ENCODE measurements at places on chromosomes 1 and 21. TPM values are rescaled to one million over a fixed set of nuclear protein-coding genes. Genes with fewer than 3 reads are reported as not detected.
A peak's percentile ranks its signal among the peaks of the same experiment; 100 is the strongest.

ELAVL4 gene
- polyA plus RNA-seq, result 0.16 TPM

C1orf115 gene
- 10.7 TPM for polyA plus RNA-seq

DNA sequence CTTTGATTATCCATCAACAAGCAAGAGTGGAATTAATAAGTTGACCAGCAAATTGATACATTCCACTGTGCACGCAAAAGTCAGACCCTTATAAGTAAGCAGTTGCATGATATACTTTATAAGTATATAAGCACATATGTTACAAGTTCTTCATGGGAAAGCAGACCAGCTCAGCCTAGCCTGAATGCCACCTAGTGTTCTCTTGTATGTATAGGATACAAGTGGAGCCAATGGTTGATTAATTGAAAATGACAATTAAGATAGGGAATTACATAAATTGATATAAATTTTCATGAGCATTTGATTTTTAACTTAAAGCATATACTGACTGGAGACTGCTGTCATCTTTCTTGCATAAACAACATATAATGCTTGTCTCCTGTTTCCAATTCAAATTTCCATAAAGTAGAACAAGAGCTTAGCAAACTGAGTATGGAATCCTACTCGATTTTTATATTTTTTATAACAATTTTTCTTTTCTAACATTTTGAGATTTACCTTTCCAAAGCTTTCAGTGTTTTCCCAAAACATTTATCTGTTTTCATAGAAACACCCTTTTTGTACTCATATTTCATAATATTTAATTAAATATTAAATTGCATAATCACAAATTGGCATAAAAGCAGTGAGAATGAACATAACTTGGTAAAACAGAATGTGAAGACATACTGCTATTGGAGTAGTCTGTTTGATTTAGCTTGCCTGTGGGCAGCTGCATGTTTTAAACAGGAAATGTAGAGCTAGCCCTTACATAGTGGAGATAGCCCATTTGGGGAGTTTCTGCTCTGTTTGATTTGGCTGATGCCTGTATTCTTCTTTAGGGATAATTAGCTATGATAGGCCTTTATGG lies 62.8 kb downstream of the MAGI3 start:
- DNase-seq, result no peak

- no peak for DNase-seq
Observed at GRCh38 chr1:156896490-156897033, 3.0 kb downstream of the PEAR1 start.

ENAH gene
- 162 TPM for polyA plus RNA-seq

DNA sequence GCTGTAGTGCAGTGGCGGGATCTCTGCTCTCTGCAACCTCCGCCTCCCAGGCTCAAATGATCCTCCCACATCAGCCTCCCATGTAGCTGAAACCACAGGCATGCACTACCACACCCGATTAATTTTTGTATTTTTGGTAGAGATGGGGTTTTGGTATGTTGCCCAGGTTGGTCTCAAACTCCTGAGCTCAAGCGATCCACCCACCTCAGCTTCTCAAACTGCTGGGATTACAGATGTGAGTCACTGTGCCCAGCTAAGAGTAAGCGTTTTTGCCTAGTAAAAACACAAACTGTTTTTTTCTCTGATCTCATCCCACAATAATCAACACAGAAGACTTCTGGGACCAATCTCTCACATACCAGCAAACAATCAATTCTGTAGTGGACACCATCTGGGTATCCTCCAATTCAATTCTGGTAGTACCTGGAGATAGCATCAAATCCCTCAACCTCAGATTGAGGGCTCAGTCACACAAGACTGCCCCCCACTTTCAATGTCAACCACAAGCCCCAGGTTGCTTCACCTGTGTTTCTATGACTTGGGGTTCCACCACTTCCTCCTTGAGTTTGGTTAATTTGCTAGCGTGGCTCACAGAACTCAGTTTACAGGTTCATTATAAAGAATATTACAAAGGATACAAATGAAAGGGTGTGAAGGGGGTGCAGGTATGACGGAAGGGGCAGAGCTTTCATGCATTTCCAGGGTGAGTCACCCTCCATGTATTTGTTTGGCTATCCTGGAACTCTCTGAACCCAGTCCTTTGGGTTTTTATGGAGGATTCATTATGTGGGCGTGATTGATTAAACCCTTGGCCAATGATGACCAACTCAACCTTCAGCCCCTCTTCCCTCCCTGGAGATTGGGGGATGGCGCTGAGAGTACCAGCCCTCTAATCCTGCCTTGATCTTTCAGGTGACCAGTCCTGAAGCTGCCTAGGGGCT lies 40.0 kb upstream of the RHOU start:
- no peak for DNase-seq

VPS45 gene
- polyA plus RNA-seq, result 50.7 TPM

DNA sequence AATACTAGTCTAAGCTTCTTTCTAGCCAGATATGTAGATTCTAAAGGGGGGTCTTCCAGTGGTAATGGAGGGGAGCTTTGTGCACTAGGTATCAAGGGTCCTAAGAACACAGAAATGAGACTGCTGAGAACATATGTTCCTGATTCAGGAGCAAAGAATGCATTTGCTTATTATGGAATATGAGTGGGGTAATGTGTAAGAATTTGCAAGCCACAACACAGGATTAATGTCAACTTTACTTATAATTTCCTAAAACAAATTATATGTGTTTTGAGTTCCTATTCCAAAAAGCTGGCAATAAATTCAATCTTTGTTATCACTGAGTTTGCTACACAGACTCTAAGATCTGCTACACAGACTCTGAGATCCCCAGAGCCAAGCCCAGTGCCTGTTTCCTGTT lies 357.0 kb upstream of the PTBP2 start:
- no peak for DNase-seq

OR10X1 gene
- not detected for polyA plus RNA-seq

CRABP2 gene
- 298 TPM for polyA plus RNA-seq

HP1BP3 gene
- polyA plus RNA-seq, result 233 TPM

DNA sequence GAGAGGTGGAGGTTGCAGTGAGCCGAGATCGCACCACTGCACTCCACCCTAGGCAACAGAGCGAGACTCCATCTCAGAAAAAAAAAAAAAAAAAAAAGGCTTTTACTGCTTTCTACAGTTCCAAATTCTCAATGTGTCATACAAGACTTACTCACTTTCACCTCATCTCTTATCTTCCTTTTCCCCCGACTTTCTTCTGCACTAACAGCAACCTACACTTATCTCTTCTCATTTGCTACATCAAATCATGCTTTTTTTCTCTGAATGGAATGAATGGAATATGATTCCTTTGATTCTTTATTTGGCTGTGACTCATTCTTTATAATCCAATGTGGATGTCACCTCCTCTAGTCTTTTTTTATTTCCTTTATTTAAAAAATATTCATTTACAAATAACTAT lies 168.4 kb upstream of the DMRTA2 start:
- DNase-seq, result no peak

GRCh38 chr1:31318146-31318545 lies 21.3 kb downstream of the ZCCHC17 start:
- no peak for DNase-seq

GRCh38 chr1:86370601-86371022 lies 25.5 kb downstream of the ODF2L start:
- DNase-seq, result no peak

DNA sequence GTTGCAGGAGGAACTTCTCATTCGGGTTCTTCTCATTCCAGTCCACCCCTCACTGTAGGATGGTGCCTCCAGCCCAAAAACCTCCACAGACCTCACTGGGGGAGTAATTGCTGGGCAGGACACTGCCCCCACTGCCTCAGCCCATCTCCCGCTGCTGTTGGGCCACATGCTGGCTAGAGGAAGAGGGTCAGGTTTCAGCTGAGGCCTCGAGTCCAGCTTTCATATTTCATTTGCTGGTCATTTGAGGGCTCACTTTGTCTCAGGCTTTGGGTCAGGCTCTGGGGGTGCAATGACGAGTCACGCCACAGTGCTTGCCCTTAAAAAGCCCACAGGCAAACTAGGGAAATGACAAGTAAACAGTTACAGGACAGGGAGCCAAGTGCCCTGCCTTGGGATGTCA lies 9.3 kb downstream of the CDK18 start:
- DNase-seq, result no peak

OR6P1 gene
- not detected for polyA plus RNA-seq

MEGF6 gene
- 8.3 TPM for polyA plus RNA-seq

GRCh38 chr1:230791986-230792564 lies 44.9 kb downstream of the CAPN9 start:
- DNase-seq, result no peak

SPATA17 gene
- polyA plus RNA-seq, result 3.7 TPM

KLHL21 gene
- 34.0 TPM for polyA plus RNA-seq

HES3 gene
- not detected for polyA plus RNA-seq

DNA sequence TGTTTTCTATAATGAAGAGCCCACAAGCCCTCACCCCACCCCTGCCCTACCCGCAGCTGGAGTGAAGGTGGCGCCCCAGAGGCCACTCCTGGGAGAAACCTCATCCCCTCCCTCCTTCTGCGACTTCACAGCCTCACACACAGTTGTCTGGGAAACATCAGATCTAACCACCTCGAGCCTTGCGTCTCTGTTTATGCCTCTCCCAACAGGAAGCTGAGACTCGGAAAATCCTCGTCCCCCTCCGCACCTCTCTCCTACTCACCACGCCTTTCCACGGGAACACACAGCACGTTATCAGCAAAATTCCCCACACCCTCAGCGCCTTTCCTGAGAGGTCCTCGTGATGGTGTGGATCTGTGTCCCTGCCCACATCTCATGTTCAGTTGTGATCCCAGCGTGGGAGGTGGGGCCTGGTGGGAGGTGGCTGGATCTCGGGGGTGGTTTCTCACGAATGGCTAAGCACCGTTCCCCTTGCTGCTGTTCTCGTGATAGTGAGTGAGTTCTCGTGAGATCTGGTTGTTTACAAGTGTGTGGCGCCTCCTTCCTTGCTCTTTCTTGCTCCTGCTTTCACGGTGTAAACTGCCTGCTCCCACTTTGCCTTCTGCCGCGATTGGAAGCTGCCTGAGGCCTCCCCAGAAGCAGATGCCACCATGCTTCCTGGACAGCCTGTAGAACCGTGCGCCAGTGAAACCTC lies 190.6 kb downstream of the KIF26B start:
- DNase-seq, result no peak

DNA sequence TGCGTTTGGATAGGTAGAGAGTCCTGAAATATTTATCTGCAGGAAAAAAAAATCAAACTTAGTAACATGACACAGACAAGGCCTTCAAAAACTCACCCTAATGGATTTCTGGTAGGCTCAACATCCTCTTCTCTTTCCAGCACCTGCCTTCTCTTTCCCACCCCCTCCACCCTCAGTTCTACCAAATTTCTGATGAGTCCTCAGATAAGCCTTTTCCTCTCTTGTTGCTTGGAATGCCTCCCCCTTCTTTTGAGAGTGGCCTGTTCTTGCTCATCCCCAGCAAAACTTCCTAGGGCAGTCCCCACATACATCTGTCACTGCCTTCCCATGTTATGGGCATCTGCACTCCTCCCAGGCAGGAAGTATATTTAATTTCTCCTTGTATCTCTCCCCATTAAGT lies 7.6 kb upstream of the LBR start:
- no peak for DNase-seq

DNA sequence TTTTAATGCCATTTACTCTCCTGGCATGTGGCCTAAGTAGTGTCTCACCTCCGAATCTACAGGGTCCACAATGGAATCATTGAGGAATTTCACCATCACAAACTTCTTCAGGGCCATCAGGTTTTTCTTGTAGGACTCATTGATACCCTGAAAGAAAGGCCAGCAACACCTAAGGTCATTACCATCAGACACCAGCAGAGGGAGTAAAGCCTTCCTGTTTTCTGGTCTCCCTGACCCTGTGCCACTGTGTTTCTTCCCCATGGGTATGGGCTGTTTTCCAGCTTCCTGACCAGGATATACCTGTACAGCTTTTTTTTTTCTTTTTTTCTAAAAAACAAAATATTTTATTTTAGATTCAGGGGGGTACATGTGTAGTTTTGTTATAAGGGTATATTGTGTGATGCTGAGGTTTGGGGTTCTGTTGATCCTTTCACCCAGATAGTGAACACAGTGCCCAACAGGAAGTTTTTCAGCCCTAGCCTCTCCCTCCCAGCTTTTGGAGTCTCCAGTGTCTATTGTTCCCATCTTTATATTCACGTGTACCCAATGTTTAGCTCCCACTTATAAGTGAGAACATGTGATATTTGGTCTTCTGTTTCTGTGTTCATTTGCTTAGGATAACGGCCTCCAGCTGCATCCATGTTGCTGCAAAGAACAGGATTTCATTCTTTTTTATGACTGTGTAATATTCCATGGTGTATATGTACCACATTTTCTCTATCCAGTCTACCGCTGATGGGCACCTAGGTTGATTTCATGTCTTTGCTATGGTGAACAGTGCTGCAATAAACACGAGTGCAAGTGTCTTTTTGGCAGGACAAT lies 18.3 kb downstream of the PPT1 start:
- no peak for DNase-seq

NOTCH2NLA gene
- polyA plus RNA-seq, result 21.2 TPM

DNA sequence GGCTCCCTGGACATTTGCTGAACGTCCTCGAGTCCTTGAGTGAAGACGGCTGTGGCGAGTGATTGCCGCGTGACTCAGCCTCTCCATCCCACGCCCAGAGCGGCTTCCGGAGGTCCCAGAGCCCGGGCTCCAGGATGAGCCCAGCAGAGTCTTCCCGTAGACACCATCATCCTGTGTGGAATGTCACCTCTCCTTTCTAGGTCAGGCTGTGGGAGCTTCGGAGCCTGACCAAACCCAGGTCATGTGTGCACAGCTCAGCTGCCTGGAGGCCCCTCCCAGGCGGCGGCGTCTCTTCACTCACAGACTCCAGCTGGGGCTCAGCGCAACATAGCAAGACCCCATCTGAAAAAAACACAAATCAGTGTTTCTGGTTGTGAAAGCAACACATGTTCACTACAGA lies 38.2 kb downstream of the PRKCZ start:
- DNase-seq, result no peak

DNA sequence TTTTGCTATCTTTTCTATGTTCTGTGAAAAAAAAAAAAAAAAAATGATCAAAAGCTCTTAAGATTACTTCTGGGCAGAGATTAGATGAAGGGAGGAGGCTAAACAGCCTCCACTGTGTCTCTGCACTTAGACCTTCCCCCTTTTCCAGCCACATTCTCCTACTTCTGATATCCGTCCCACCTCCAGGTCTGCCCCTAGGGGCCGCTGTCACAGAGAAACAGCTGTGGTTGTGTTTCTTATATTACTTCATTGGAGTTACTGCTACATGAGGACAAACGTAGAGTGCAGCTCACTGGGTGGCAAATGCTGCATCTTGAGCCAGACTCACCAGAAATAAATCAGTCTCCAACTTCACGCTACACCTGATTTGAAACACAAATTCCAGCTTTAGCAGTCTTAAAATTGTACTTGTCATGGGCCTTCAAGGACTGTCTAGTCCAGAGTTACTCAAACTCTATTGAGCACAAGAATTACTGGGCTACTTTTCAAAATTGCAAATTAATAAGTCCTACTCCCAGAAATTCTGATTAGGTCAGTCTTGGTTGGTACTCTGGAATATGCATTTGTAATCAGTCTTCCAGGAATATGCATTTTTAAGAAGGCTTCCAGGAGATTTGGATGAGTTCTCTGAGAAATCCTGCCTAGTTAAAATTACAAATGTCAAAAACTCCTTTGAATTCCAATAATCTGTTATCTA lies 125.2 kb upstream of the PTBP2 start:
- DNase-seq, result peak; percentile 30

GRCh38 chr21:36436829-36437744 lies 42.8 kb downstream of the CLDN14 start:
- no peak for DNase-seq

Data from muscle of arm (tissue), 14 donors.